ENCODE measurements at places on chromosomes 13 and 19.

DNA sequence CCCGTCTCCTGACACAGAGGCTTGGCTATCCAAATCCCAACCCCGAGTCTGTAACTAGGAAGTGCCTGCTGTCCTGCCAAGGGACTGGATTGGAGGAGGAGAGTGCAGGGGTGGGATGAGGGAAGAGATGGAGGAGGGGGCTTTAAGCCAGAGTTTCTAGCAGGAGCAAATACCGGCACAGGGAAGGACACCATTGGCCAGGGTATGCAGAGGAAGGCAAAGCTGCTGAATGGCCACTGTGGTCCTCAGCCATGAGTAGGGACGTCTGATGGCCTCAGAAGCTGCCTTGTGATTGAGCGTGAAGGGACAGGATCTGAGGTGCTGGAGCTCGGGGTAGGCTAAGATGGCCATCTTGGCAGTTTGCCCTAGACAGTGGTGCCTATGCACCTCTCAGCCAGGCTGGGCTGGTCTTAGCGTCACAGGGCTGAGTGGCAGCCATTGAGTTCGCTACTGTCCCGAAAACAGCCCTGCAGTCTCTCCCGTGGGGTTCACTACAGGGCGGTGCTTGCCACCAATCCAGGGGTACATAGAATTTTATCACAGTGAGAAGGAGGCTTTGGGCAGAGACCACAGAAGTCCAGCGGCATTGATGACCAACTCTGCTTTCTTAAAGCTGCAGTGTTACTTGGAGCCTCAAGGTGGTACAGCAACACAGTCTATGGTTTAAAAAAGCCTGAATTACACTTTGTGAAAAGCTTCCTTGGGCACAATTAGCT, 61.8 kb downstream of the AKAP11 start:
- DNase-seq: peak; percentile 34

DNA sequence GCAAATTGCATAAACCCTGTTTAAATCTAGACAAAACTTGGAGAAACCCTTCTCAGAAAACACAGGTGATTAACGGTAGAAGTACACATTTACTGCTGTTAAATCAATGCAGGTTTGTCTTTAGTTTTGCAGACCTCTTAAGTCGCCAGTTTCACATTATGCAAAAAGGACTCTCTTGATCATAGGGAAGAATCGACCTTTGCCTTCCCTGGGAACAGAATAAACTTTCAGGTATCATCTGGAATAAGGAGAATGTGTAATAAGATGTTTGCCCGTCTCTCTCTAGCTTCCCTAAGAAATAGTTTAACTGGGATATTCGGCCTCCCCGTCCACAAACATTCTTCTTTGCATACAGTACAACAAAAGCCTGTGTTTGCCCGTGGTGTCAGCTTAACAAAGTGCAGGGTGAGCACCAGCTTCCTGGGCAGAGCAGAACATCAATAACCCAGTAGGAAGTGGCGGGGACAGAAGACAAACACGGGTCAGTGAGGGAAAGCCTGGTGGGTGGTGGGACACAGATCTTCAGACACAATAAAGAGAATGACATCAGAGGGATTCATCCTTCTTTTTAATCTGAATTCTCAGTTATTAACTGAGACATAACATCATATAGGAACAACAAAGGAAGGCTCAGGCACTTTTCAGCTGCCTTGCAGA, 1077.7 kb upstream of the SLC10A2 start:
- DNase-seq: no peak

DNA sequence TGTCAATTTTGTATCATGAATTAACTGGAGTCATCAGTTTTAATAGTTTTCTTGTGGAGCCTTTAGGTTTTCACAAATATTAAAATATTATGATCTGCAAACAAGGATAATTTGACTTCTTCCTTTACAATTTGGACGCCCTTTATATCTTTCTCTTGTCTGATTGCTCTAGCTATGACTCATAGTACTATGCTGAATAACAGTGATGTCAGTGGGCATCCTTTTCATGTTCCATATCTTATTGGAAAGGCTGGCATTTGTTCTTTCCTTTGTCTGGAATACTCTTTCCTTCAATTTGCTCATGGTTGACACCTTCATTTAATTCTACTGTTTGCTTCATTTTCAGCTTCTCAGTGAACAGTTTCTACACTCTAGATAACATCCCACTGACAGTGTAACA, 1129.3 kb downstream of the SLITRK5 start:
- DNase-seq: no peak

DNA sequence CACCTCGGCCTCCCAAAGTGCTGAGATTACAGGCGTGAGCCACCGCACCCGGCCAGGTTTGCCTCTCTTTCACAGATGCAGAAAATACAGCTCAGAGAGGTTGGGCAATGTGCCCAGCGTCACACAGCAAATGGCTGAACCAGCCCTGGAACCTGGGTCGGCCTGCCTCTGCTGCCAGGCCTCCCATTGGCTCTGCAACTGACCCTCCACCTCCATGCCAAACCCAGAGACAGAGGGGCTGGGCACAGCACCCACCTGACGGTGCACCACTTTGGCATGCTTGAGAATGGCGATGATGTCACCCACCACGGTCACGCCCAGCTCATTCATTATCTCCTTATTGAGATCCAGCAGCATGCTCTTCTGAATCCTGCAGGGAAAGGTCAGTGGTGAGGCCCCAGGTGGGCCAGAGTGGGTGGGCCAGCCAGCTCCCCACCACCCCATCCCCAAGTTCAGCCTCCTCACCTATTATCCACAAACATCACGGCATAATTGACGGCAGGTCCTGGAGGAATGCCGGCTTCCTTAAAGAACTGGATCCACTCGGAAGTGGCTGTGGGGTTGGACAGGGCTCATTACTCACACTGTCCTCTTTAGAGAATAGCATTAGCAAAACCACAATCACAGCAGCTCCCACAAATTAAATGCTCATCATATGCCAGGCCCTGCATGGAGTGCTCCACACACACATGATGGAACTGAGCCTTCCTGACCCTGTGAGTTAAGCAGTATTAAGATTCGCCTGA, 12.2 kb downstream of the C19orf47 start:
- DNase-seq: no peak

GRCh38 chr13:96284971-96285370, 195.1 kb downstream of the HS6ST3 start:
- DNase-seq: no peak

All from fibroblast of skin of scalp (primary cell).